ENCODE measurements at places on chromosomes 2 and 18. TPM values are rescaled to one million over a fixed set of nuclear protein-coding genes. Genes with fewer than 3 reads are reported as not detected.
A peak's percentile ranks its signal among the peaks of the same experiment; 100 is the strongest.

RAB17 gene
- 2.6 TPM for polyA plus RNA-seq

GRCh38 chr18:3848316-3848715 lies 398.3 kb downstream of the TGIF1 start:
- DNase-seq: no peak

DNA sequence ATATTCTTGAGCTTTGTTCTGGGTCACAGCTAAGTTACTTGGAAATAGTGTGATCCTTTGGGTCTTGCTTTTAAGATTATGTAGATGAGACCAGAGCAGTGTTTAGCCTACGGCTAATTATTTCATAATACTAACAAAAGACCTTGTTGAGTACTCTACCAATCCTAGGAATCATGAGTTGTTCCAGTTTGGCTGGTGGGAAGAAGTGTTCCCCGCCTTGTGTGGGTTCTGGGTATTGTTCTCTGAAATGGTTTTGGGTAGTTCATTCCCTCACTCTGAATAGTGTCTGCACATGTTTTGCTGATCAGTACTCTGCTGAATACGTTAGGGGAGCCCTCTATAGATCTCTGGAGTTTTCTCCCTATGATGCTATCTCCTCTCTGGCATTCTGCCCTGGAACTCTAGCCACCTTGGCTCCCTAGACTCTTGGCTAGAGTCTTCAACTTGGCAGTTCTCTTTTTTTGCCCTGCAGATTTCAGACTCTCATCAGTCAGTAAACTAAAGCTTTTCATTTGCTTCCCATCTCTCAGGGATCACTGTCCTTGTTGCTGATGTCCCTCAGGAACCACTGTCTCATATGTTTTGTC lies 48.4 kb downstream of the NEMP2 start:
- DNase-seq: no peak

DNA sequence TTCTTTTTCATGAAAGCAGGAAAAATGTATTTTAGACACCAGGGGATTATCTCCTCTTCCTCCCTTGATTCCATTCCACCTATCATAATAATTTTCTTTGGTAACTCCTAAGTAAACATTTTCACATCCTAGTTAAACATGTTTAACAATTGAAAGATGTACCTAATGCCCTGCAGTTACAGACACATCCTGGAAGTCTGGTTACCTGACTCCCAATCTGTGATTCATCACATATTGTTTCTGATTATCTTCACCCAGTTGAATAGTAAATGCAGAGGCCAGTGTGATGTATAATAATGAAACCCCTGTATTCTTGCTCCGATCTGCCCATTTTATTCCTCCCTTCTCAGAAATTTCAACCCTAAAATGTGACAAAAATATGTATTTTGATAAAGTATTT lies 1237.6 kb upstream of the LRRTM1 start:
- DNase-seq: no peak

DNA sequence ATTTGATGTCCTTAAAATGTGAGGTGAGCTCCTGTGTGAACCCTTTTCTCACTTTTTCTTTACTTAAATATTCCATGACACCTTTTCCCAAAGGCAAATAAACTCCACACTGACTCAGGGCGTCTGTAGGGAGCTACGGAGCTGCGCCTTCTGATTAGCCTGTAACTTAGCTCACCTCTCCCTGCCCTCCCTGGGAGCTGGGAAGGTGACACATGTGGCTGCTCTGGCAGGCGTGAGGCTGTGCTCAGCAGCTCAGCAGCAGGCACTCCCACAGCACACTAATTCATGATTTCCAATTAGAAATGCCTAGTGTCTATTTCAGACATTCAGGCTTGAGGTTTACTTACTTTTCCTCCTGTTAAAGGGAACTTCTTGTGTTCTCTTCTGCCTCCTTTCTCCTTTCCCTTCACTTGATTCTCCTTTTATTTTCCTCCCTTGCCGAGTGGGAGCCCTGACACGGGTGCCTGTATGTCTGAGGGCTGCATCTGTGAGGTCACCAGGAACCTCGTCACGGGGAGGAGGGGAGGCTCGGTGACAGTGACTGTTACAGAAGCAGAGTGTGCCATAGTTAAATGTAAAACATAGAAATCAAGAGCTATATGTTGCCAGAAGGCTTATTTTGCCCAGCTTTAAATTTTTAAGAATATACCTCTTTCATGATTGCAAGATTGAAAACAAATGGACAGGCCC lies 437.1 kb downstream of the DCDC2C start:
- no peak for DNase-seq

DNA sequence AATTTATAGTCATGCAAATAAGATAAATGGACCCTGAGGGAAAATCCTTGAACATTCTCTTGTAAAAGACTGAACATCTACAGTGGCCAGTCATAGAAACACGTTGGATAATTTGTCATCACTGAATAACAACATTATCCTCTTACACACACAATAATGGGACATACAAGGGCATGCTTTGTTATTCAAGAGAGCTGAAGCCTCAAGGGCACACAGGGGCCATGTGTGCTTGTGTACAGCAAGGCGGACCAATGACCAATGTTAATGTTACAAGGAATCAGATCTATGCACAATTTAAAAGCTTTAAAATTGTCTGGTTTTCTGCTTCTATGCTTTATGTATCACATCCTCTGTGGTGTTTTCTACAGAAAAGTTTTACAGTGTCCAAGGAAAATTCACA lies 23.7 kb downstream of the COL6A3 start:
- DNase-seq: no peak

- DNase-seq: no peak
Measured at GRCh38 chr2:47336259-47337238, 66.4 kb upstream of the MSH2 start.

SULT6B1 gene
- not detected for polyA plus RNA-seq

DNA sequence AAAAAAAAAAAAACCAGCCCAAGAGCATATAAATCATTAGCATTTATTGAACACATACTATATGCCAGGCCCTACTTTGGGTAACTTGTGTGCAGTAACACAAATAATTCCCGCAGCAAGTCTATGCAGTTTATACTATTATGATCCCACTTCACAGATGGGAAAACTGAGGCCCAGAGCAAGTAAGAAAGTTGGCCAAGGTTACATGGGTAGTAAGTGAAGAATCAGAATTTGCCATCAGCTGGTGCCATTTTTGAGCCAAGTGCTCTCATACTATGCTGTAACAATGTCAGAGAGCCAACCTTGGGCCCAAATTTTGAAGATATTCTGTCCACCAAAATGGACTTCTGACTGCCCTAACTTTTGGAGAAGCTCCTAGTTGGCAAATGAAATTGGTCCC lies 13.5 kb upstream of the PSD4 start:
- DNase-seq: no peak

HDHD2 gene
- polyA plus RNA-seq: 27.9 TPM

DNA sequence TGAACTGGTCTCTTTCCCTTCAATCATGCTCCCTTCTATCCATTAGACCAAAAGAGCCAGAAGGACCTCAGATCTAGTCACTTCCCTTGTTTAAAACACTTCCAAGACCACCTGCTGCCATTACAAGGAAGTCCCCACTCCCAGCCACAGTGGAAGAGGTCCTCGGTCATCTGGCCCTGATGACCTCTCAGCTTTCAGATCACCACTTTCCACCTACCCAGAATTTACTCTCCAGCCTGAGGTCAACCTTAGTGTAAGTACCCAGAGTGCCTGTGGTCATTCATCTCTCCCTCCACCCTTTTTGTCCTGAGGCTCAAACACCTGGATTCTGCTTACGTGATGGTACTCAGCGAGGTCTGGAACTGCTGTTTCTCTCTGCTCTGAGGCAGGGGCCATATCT lies 67.1 kb downstream of the MARCO start:
- no peak for DNase-seq

- DNase-seq: no peak
Measured at GRCh38 chr18:23377669-23378301, 75.3 kb upstream of the RIOK3 start.

- DNase-seq: no peak
Measured at GRCh38 chr18:8212896-8213780, 396.1 kb upstream of the RAB12 start.

GRCh38 chr2:240295256-240296103 lies 140.0 kb upstream of the GPC1 start:
- no peak for DNase-seq

GRCh38 chr2:231263118-231263831 lies 64.8 kb downstream of the ARMC9 start:
- DNase-seq: no peak

COPS8 gene
- polyA plus RNA-seq: 57.4 TPM

LAMA3 gene
- 3.1 TPM for polyA plus RNA-seq

GRCh38 chr2:30336978-30337841 lies 105.9 kb downstream of the LBH start:
- DNase-seq: no peak

CFAP65 gene
- not detected for polyA plus RNA-seq

FTCDNL1 gene
- polyA plus RNA-seq: 1.4 TPM

DNA sequence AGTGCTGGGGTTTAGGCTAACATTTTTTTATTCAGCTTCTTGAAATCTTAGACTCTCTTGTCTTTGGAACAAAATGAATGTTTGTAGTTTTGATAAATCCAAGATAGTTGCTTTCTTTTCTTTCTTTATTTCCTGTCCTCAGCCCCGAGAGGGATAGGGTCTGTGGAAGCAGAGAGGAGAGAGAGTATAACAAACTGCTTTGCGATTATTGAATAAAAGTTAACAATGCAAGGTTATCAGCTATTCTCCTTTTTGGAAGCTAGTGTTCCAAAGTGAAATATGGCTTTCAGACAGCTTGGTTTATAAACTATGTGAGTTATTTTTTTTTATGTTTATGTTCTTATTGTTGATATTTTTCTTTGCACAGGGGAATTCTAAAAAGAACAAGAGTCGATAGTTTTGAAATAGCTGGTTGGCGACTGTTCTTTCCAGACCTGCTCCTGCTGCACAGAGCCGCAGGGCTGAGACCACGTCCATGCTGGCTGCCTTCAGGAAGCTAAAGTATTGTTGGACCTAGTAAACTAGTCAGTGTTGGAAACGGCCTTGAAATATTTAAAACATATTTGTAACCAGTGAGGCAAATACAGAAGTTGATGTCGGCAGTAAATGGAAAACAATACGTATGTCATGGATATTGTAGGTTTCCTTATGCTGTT lies 15.5 kb upstream of the STON1 start:
- DNase-seq: peak; percentile 59

All from muscle of back (tissue), 13 donors.